ENCODE measurements at places on chromosomes 2 and 18.

GRCh38 chr2:37683921-37684780 lies 12.7 kb upstream of the CDC42EP3 start:
- no peak for DNase-seq

GRCh38 chr2:152864601-152865149 lies 146.3 kb downstream of the ARL6IP6 start:
- DNase-seq: no peak

DNA sequence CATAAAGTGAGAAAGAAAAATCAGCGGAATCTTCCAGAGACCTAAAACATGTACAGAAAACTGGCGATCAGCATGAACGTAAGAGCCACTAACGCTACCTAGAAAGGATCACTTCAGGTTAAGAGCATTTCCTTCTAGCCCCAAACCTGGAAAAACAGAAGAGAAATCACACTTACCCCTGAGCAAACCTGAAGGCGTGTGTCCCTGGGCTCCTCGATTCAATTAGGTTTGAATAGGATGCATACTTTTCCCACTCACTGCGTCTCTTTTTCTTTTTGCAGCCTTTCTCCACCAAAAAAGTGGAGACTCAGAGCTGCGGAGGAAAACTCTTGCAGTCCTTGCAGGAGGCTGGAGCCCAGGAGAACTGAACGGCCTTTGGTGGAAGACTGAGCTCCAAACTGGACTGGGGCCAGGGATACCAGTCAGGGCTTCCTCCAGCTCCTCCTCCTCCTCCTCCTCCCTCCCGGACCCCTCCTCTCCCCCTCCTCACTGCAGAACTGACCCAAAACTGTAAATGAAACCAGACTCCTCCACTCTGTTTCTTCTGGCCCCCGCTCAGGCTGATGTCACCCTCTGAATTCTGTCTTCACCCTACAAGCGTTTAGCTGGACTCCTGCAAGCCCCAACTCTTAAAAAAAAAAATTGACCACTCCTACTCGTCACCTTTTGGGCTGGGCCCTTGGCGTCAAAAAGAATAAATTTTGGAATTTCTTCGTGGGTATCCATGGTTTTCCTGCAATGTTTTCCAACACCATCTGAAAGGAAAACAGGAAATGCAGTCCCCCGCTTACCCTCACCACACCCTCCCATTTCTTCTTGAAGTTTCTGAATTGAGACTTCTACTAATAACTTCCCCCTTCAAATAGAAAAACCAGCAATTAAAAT lies at the start of gene COL6A3:
Gene COL6A3 (minus strand): TSS at position 388 of the 885 bp plus-strand sequence. CDS start 17,347 bp downstream, outside the sequence.
- DNase-seq: peak; percentile 90

GRCh38 chr18:79916546-79917168 lies 34.8 kb downstream of the SLC66A2 start:
- DNase-seq: no peak

- no peak for DNase-seq
These were observed 66.1 kb downstream of the COLEC12 start for GRCh38 chr18:434410-434809.

- DNase-seq: no peak
These were observed 30.4 kb downstream of the FBLN7 start for GRCh38 chr2:112168422-112169124.
